NCI-H1092 (cell line): ENCODE measurements at places on chromosomes 3 and 15.

- DNase-seq: no peak
These were observed 737.6 kb downstream of the EPHA3 start for GRCh38 chr3:89845053-89845452.

GRCh38 chr3:45682311-45682710 lies 6.9 kb upstream of the SACM1L start:
- DNase-seq: no peak

DNA sequence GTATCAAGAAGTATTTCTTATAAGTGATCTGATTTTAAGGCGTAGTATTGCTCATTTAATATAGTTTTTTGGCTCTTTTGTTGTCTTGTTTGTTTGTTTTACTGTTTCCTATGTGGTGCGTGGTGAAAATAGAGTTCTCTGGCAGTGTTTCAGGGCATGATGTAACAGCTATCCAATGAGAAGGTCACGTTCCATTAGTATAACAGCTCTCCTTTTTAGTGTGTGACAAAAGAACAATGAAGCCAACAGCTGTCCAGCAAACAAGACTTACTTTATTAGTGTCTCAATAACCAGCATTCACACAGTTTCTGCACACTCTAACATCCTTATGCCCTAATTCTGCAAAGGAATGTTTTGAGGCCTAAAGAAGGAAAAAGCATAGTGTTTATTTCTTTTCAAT lies 127.9 kb downstream of the SLC25A26 start:
- DNase-seq: no peak

DNA sequence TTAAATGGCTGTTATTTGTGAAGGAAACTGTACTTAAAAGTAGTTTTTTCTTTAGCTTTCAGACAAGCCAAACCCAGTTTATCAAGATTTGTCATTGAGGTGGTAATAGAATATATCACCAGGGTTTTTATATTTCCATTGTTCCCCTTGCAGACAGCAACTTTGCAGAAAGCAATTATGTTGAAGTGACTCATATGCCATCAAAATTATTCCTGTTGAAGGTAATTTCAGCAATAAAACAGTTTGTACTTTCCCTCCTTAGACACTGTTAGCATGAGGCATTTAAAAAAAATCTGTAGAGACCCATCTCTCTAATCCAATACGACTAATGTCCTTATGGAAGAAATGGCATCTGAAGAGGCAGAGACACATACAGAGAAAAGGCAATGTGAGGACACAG lies 219.0 kb downstream of the NFKBIZ start:
- no peak for DNase-seq

- DNase-seq: no peak
These were observed 66.5 kb downstream of the GABRG3 start for GRCh38 chr15:27037501-27037900.

DNA sequence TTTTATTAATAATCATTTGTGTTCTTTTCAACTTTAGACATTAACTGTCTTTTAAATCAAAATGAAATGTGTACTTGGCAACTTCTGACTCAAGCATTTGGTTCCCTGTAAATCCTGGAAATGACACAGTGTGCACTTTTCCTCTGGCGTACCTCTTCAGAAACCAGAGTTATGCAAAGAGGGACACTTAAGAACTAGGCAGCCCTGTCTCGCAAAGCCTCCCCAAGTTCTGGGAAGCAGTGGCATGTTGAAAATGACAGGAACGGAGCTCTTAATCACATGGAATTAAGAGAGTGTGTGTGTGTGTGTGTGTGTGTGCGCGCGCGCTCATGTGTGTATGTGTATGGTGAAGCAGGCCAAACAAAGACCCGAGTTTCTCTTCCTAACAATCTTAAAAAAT lies 707.4 kb downstream of the MECOM start:
- DNase-seq: no peak
